Dorsolateral prefrontal cortex (tissue), 122 donors: ENCODE measurements at places on chromosomes 13 and 19.

DNA sequence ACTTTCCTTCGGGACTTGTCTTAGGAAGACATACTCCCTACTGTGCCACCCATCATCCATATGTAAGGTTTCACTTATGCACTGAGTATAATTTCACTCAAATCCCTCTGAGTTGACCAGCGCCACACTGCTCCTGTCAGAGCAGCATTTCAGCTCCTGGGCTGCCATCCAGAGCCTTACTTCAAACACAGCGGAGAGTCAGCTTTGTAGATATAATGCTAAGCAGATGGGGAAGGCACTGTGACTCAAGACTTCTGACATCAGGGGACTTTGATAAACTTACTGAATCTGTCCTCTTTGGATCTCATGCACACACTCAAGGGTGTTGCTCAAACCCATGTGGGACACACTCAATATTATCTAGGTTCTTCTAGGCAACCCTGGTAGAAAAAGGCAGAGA lies 34.9 kb downstream of the DOCK9 start:
- DNase-seq: no peak

DNA sequence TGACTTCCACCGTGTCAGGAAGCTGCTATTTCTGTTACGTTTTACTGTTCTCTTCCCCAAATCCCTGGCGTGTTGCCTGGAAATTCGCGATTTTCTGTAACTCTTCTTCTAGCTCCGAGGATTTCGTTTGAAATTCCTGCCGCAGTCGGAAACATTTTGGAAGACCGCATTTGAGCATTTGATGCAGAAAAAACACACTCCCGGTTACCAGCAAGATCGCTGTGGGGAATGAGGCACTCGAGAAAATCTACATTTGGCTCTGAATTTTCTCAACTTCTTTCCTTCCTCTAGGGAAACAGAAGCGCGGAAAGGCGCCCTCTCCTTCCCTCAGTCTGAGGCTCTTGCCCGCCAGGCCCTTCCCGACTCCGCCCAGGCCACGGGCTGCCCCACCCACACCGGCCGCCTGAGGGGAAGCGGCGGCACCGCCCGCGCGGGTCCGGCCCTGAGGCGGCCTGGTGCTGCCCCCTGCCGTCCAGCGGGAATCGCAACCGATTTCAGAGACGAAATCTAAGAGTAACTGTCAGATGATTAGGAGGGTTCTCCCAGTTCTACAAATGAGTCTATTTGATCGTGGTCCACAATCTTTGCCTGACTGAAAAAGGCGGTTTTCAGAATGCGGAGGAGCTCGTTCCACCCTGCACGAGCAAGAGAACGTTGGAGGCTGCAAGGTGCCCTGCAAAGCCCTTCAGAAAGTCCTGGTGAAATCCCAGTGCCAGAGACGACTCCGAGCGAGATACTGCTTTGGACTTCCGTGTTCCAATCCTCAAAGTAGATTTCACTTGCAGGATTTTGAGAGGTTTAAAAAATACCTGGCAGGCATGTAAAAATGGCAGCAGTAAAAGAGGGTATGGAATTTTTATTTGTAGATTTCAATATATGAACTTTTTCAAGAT lies 18.4 kb upstream of the TUBGCP3 start:
- peak; percentile 94 for DNase-seq

GRCh38 chr13:32415019-32415418 lies 12.9 kb downstream of the N4BP2L1 start:
- DNase-seq: no peak

DNA sequence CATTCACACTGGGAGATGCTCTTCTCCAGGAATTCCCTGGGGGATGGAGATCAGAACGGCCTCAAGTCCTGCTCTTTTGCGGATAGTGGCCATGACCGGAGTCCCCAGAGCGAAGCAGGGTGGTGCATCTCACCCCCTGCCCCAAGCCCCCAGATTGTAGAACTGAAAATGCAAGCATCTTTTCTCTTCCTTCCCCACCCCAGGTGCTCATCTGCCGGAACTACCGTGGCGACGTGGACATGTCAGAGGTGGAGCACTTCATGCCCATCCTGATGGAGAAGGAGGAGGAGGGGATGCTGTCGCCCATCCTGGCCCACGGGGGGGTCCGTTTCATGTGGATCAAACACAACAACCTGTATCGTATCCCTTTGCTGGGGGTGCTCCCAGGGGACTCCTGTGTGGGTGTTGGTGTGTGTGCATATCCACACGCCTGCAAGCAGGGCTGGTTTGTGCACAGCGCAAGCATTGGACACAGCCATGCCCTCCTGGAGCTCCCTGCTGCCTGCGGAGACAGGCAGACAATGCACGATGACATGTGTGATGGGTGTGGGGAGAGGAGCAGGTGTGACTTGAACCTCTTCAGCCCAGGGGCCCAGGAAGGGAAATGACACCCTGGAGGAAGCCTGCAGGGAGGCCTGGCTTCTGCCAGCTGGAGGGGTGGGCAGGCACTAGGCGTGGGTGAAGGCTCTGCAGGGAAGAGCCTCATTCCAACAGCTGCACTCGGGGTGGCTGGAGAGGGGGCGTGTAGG lies 5.7 kb downstream of the AP1M1 start:
- DNase-seq: no peak

GRCh38 chr13:41649659-41650058 lies 192.3 kb downstream of the RGCC start:
- DNase-seq: no peak

DNA sequence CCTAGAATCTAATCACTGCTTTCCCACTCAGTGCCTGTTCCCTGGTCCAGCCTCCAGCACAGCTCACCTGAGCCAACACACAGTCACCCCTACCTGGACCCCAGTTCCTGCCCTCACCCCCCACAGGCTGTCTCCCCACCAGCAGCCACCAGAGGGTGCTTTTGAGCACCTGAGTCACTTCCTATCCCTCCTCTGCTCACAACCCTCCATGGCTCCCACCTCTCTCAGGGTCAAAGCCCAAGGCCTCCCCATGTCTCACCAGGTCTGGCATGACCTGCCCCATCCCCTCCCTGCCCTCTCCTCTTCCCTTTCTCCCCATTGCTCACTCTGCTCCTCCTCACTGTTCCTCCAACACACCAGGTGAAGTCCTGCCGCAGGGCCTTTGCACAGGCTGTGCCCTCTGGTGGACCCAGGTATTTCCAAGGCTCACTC lies 7.1 kb upstream of the DPP9 start:
- no peak for DNase-seq

- no peak for DNase-seq
Measured at GRCh38 chr13:50225193-50226155, 210.2 kb downstream of the KCNRG start.

GRCh38 chr13:91544723-91545122 lies 146.3 kb downstream of the GPC5 start:
- DNase-seq: no peak

- DNase-seq: no peak
Measured at GRCh38 chr13:38713046-38713445, 26.2 kb downstream of the FREM2 start.

GRCh38 chr13:100613031-100613430 lies 24.4 kb upstream of the GGACT start:
- no peak for DNase-seq
